Activated CD4-positive, CD25-positive, alpha-beta regulatory T cell treated with anti-CD3 and anti-CD28 coated beads, Interleukin-2, amount 50 U/mL, for 24 hours (primary cell): ENCODE measurements at places on chromosomes 1 and 21.
A peak's percentile ranks its signal among the peaks of the same experiment; 100 is the strongest.

DNA sequence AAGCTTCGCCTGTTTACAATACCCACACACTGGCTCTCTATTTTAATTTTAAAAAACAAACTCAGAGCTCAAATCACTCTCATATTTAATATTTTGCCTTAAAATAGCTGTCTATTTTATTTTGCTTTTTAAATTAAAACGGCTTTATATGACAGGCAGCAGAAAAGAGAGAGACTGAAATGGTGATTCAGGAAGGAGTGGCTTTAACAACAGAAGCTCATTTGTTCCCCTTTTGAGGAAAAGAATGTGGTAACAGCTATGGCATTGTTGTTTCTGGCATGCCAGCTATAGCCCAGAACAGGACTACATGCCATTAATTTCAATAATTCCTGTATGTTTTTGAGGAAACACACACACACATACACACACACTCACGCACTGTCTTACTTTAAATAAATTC is 234.2 kb upstream of the PTBP2 start:
- ATAC-seq: no peak

- ATAC-seq: no peak
Observed at GRCh38 chr1:19065526-19066247, 109.2 kb upstream of the IFFO2 start.

DNA sequence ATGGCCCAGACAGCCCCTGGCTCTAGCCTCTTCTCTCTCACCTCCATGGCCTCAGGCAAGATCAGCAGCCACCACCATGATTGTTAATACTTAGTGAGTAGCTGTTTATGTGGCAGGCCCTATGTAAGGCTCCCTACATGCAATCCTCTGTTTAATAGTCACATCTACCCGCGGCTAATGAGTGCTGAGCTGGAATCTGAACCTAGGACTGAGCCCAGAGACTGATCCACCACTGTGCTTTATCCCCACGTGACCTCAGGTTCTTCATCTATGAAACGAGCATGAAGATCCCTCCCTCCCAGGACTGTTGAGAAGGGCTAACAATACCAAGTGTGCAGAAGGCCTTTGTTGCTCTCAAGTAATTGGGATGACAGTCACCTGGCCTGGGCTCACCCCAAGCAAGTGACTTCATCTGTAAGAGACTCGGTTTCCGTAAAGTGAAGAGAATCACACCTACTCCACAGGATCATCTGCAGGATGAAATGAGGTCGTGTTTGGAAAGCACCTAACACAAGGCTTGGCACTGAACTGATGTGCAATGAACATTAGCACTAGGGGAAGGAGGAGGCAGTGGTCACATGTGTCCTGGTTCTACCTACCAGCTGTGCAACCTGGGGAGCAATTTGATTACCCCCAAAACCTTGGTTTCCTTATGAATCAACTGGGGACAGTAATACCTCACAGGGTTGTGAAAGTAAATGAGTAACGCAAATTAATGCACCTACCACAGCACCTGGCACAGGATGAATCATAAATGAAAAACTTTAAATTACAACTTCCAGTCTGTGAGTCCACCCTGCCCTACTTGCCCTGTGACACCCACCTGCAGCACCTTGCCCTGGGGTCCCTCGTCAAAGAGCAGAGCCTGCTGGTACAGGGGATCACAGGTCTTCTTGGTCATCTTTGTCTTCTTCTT is 37.2 kb downstream of the RIMS3 start:
- ATAC-seq: peak; percentile 91

- no peak for ATAC-seq
Observed at GRCh38 chr1:94729267-94729666, 90.9 kb upstream of the SLC44A3 start.

DNA sequence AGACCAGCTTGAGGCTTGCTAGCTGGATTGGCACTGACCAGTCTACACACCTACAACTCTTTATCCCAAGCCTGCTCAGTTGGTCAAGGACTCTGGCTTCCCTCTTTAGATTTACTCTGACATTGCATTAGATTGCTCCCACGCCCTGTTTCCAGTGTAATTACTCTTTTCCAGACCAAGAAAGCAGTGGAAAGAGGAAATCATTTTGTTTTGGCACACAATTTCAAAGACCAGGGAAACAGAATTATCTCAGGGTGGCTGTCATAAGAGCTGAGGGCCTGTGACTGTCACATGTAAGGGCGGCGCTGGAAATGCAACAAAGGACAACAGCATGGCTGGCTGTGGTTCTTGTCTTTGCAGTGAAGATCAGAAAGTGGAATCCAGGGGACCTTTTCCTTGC is 302.7 kb downstream of the HHAT start:
- no peak for ATAC-seq

GRCh38 chr1:213264531-213264930 is 213.5 kb downstream of the RPS6KC1 start:
- no peak for ATAC-seq

DNA sequence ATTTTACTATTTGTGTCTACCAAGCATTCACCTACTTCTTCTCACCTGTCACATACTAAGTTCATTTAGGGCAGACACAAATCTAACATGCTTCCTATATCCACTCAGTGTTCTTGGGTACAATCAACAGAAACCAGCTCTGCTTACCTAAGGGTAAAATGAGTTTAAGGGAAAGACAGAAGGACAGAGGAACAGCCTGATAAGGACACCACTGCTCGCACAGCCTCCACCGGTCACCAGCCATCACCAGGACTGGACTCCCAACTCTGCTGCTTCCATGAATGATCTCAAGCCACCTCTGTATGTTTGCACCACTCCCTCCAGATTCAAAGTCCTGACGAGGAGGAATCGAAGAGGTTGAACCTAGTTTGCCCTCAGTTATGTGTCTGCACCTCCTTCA is 72.4 kb downstream of the JAK1 start:
- ATAC-seq: no peak

GRCh38 chr1:91166106-91166712 is 144.4 kb upstream of the ZNF644 start:
- no peak for ATAC-seq

DNA sequence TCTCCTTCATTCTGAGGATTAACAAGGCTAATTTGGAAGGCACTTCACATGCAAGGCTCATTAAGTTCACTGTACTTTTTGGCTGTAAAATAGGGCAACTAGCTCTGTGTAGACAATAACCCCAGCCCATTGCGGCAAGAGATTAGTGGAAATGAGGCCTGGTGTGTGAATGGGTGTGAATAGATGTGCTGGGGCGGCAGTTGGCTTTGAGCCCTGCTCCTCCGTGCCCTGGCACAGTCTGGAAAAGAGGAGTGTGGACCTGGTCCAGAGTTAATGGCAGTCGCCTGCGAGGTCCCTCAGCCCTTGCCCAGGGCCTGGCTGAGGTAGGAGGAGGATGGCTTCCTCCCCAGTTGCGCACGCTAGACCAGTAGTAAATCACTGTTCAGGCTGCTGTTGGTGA is 4.8 kb downstream of the KISS1 start:
- ATAC-seq: no peak

- ATAC-seq: no peak
Observed at GRCh38 chr1:172473302-172473701, 29.4 kb upstream of the PIGC start.

- no peak for ATAC-seq
Observed at GRCh38 chr1:97906567-97907241, 14.1 kb downstream of the DPYD start.

DNA sequence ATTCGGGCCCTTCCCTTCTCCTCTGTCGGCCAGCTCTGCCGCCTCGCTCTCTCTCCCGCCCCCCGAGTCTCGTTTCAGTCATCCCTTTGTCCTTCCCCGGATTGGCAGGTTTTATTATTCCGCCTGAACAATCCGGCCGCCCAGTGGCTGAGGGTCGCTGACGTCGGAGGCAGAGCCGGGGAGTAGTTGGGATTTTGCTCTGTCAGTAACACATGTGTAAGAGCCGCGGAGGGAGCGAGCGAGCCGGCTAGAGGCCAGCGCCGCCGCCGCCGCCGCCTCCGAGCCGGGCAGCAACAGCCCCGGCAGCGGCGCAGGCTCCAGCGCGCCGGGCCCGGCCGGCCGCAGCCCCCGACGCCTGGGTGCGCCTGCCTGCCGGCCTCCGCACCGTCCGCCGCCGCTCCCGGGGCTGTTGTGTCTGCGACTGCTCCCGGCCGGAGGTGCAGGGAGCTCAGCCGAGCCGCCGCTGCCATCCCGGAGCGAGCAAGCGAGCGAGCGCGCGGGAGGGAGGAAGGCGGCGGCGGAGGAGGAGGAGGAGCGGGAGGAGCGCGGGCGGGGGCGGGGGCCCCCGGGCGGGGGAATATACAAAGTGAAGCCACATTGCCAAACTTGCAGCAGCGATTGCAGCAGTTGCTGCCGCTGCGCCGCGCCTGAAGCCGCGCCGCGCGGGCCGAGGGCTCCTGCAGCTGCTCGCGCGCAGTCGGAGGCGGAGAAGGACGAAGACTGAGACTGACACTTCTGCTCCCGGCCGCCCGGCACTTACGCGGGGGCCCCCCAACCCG is at the start of gene LMO4:
TSS of gene LMO4 (plus strand) at position 609 of the 779 bp plus-strand sequence. CDS start 3,136 bp downstream, outside the sequence.
- peak; percentile 82 for ATAC-seq

DNA sequence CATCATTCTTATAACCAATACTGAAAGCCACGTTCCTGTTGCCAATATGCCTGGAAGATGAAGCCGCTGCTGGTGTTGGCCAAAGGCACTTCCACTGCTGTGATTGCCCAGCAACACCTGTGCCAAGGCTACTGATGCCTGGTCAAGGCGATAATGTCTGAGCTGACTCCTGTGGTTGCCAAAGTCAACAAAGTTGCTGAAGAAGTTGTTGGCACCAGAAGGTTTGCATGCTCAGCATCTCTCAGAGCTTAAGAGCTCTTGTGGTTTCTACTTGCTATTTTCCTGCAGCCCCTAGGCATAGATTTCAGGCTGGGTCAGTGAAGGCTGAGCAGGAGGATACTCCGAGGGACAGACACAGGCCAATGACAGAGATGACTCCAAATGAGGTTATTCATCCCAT is 63.4 kb upstream of the RAB3GAP2 start:
- no peak for ATAC-seq

GRCh38 chr1:59971464-59971911 is 44.9 kb upstream of the CYP2J2 start:
- ATAC-seq: no peak

- ATAC-seq: no peak
Observed at GRCh38 chr1:40971966-40972365, 7.5 kb upstream of the CTPS1 start.

GRCh38 chr21:33587792-33588484 is 546 bp downstream of the DONSON start:
- ATAC-seq: peak; percentile 15

- no peak for ATAC-seq
Observed at GRCh38 chr1:17507915-17508314, 31.6 kb upstream of the ARHGEF10L start.

DNA sequence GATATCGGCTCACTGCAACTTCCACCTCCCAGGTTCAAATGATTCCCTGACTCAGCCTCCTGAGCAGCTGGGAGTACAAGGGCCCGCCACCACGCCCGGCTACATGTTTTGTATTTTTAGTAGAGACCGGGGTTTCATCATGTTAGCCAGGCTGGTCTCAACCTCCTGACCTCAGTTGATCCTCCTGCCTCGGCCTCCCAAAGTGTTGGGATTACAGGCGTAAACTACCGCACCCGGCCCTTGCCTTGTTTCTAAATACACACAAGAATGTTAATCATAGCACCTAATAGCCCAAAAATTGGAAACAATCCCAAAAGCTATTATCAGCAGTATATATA is 1.2 kb upstream of the MSTO1 start:
- no peak for ATAC-seq

DNA sequence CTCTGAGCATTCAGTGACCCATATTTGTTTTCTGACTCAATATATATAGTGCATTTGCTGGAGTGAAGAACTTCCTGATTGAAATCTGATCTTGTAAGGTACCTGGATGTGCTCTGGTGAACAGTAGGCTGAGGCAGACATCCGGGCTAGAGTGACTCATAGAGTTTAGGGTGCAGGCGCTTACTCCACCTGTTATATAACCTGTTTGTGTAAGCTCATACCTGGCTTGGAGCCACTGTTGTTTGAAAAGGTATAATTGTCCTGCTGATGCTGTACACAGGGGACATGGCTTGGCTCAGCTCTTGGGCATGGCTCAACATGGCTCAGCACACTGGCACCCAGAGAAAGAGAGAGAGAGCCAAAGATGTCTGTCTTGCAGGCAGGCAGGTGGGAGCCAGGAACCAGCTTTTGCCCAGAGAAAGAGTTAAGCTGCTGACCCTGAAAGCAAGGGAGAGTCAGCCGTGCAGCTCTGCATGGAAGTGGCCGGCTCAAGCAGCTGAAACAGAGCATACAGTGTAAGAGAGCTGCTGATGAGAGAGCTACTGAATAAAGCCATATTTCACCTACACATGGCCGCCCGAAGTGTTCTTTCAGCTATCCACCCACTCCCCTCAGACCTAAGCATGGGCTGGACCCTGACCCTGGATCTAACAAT is 43.2 kb downstream of the GJA5 start:
- ATAC-seq: no peak
